CD4-positive, alpha-beta T cell treated with Interleukin-10 for 1 hour (primary cell): ENCODE measurements at places on chromosomes 5 and 9.

DNA sequence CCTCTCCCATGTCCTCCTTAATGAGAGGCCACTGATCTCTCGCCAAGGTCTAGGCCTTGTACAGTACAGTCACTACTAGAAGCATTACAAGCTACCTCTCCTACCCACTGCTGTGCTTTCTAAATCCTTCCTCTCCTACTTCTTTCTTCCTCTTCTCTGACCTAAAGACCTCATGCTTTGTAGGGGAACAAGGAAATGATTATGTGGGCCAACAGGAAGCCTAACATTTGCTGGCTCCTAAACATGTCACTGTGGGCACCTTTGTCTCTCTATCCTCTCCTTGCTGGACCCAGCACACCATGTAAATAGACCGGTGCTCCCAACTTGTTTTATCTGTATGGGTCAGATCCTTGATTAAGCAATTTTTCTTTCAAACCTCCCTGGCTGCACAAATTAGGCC, 16.7 kb downstream of the SLC28A3 start:
- DNase-seq, result no peak

GRCh38 chr5:16179511-16179935, at the start of gene MARCHF11:
Gene MARCHF11 (minus strand): TSS chr5:16179791. CDS start chr5:16179575, 216 bp downstream.
- DNase-seq, result no peak

DNA sequence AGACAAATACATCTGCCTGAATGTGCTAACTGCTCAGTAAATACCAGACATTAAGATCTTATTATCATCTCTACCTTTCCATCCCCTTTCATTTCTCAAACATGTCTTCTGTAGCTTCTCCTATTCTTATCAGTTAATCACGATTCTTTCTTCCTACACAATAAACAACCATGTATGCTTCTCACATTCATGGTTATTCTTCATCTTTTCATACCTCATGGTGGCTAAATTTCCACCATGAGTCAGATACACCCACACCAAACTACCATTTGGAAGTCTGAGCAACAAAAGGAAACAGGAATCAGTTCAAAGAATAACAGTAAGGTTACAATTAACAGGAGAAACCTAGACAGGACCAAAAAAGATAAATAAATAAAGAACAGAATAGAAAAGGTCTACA, 7.7 kb downstream of the ZNF622 start:
- DNase-seq, result no peak

- DNase-seq, result no peak
These were observed 32.6 kb upstream of the GOLPH3 start for GRCh38 chr5:32206509-32207354.

DNA sequence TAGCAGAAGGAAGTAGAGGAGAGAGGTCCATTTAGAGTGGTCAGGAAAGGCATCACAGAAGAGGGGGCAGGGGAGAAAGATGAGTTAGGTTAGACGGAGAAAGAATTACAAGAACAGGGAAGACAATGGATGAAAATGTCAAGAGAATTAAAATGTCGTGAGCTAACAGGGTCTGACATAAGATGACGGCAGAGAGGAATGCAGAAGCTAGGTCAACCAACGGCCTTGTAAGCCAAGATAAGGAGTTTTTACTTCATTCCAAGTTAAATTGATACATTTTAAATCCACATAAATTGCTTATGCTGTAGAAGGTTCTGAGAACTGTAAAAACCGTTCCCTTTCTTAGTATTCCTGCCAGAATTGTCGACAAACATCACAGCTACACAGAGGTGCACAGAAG, 896.9 kb upstream of the DMAC1 start:
- DNase-seq, result no peak

DNA sequence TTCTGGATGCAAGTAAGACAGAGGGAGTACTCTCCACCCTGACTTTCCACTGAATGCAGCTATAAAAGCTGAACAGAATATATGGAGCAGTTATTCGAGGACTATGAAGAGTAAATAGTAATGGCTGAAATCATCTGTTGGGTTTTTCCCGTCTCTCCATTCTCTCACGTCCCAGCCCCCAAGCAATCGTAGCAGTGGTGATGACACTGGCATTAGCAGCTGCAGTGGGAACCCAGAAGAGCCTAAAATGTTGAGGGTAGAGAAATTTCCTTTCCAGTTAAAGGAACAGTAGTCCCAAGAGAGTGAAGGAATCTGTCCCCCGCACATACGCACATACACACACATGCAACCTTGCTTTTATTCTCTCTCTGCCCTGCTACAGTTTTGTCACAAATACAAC, 33.2 kb downstream of the MED27 start:
- no peak for DNase-seq

GRCh38 chr9:88270413-88270812, 117.8 kb upstream of the SPIN1 start:
- DNase-seq, result no peak

DNA sequence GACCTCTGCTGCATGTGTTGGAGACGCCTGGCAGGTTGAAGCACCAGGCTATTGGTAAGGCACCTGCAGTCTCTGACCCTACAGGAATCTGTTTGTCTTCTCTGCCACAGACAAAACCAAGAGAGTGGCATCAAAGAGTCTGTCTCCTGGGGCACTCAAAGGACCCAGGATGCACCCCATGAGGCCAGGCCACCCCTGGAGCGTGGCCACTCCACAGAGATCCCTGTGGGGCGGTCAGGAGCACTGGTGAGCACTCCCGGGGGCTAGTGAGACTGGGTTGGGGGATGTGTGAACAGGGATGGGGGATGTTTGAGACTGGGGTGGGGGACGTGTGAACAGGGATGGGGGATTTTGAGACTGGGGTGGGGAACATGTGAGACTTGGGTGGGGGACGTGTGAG, 240.3 kb downstream of the CACNA1B start:
- DNase-seq, result no peak

DNA sequence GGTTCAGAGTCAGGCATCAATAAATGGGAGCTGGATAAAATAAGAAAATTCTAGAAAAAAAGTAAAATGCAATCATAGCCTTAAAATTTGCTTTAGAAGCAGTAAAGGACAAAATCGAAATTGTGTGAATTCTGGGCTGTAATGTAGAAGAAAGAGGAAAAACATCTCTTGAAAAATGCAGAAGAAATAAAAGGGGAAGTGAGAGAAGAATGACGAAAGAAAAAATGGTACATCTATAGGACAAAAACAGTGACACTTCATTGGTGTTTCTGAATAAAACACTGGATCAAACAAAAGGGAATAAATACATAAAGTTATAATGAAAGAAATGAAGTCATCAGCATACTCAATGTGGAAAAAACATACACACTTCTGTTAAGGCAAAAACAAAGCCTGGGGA, 642.3 kb downstream of the ACTL7B start:
- no peak for DNase-seq

DNA sequence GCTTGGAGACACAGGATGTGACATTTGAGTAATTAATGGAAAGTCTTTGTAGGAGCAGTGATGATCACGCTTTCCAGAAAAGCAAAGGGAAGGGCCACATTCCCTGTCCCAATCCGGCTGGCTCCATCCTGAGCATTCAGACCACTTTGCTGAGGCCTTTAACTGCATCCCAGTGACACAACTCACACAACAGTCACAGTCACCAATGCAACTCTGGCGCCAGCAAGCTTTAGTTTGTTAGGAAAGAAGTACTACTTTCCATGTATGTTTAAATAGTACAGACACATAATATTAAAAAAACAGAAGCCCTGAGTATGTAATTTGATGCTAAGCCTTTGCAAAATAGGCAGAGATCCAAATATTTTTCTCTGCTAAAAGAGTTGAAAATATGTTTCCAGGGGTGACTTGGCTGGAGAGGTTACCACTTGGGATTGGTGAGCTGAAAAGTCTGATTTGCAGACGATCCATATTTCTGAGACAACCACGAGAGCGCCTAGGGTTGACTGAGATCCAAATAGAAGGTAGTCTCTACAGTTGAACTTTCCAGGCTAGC, 31.7 kb upstream of the GAS1 start:
- DNase-seq, result no peak

DNA sequence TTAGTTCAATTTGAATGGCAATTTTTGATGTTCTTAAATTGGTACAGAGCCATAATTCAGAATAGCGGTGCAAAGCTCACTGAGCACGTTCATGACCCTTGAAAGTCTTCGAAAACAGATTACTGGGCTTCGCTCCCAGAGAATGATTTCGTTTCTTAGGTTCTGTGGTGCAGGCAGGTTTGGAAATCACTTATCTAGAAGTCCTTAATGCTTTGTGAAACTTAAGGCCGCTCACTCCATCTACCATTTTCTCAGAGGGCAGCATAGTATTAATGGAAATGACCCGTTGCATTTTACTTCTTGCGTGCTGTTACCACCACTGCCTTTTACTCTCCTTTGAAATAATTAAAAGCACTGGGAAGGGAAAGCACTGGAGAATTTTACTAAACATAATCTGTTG, 2.9 kb upstream of the MAT2B start:
- no peak for DNase-seq

DNA sequence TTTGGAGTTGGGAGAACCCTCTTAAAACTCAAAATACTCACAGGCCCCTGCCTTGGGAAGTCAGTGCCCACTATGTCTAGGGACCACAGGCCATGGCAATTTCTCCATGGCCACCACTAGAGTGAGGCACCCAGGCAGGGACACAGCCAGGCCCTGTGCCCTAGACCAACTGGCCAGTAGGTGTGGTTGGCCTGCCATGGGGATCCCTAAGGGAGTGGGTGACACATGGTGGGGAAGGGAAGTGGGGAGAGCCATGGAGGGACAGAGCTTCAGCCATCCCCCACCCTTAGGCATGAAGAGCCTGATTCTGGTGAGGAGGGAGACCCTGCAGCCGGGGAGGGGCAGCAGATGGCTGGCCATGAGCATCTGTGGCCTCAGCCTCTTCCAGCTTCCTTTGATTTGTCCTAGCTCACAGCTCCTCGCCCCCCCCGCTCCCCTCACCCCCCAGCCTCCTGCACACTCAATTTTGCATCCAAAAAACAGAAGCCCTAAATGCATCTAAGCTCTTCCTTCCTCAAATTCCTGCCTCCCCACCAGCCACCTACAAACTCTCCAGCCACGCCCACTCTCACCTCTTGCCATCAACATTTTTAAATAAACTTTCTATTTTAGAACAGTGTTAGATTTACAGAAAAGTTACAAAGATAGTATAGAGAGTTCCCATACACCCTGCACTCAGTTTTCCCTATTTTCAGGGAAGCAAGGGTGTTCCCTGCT, 1.6 kb upstream of the DBN1 start:
- no peak for DNase-seq

DNA sequence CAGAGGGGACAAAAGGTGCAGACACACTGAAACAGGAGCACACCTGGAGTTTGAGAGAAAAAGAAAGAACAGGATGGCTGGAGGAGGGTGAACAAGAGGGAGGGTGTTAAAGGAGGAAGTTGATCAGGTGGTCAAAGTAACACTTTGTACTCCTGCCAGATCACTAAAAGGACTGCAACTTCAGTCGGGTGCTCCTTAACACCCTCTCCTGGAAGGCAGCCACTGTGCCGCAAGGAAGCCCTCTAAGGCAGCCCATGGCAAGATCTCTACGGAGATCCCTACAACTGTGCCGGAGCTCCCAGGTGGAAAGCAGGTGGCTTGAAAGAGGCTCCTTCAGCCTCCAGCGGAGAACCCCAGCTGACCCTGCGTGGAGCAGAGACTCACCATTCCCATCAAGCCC, 124.4 kb upstream of the MSX2 start:
- DNase-seq, result no peak

GRCh38 chr5:51651476-51651875, 268.2 kb downstream of the ISL1 start:
- no peak for DNase-seq

- DNase-seq, result no peak
These were observed 11.4 kb upstream of the MACIR start for GRCh38 chr5:103247118-103247517.

DNA sequence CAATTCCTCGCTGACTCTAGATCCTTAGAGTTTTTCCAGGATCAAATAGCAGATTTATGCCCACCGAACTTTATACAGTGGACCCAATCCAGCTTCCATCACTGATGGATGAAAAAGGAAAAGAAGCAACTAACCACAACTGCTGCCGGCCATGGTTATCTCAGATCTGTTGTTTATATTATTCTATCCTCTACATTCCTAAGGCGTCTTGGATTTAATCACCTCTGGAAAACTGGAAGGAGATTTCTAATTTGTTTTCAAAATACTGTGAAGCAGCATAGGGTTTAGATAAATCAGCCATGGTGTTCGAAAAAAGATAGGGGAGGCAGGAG, 663 bp upstream of the ZNF366 start:
- DNase-seq, result no peak

GRCh38 chr5:127957183-127957582, 126.4 kb upstream of the SLC12A2 start:
- no peak for DNase-seq
